ENCODE measurements at places on chromosomes 4 and X. TPM values are rescaled to one million over a fixed set of nuclear protein-coding genes. Genes with fewer than 3 reads are reported as not detected.

GRCh38 chrX:154063234-154063633, 34.3 kb downstream of the MECP2 start:
- no peak for DNase-seq

DNA sequence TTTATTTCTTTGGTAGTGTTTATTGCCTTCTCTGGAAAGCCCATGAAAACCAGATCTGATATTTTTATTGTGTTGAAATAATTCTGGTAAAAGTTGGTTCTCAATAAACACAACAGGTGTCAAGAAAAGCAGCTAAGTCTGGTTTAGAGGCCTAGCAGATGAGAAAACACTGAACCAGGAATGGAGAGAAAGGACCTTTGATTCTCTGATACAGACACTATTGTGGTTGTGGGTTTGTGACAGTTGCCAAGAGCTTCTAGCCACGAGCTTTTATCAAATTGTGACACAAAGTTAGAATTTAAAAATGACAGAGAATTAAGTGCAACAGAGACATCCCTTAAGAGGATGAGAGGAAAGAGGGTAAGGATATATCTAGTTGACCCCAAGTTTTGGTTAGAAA, 42.6 kb downstream of the DDIT4L start:
- no peak for DNase-seq

DNA sequence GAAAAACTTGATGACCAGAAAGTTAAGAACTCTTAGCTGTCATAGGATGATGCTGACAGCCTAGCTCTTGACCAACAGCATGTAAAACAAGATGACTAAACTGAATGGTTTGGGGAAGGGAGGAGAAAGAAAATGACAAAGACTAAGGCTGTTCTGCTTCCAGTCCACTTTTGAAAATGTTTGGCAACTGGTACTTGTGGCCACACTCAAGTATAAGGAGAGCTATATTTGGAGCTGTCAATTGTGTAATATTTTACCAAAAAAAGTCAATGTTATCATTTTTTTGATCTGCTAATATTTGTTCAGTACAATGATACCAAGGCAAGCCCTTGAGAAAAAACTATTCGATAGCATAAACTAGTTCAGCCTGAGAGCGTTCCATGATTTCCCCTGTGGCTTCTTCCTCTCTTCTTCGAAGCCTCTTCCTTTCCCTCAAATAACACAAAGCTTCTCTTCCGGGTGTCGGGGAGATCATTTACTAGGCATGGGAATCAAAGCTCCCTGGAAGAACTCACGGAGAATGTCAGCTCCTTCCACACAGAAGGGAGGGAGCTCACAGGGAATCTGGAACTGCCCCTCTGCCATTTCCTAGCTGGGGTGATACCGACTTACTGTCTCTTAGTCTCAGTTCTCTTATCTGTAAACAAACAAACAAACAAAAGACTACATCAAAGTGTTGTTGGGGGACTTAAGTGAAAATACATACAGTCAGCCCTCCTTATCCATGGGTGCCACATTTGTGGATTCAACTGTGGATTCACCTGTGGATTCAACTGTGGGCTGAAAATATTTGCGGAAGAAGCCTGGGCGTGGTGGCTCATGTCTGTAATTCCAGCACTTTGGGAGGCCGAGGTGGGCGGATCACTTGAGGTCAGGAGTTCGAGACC, 82.6 kb downstream of the SCD5 start:
- no peak for DNase-seq

DNA sequence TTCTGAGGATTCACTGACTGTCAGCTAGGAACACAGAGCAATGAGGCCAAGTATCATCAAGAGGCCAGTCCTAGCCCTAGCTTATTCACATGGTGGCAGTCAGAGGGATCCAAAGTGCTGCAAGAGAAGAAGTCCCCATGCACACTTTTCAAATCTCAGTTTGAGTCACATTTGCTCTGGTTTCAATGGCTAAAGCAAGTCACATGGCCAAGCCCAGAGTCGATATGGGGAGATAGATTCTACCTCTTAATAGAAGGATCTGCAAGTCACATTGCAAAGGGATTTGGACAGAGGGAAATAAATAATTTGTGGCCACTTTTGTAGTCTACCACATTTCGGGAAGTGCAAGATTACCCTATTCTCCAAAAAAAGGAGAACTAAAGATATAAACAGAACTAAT, 3.7 kb upstream of the LCORL start:
- no peak for DNase-seq

- no peak for DNase-seq
Measured at GRCh38 chrX:37921758-37922157, 74.4 kb upstream of the DYNLT3 start.

- no peak for DNase-seq
Measured at GRCh38 chr4:20901851-20902250, 201.6 kb downstream of the PACRGL start.

DNA sequence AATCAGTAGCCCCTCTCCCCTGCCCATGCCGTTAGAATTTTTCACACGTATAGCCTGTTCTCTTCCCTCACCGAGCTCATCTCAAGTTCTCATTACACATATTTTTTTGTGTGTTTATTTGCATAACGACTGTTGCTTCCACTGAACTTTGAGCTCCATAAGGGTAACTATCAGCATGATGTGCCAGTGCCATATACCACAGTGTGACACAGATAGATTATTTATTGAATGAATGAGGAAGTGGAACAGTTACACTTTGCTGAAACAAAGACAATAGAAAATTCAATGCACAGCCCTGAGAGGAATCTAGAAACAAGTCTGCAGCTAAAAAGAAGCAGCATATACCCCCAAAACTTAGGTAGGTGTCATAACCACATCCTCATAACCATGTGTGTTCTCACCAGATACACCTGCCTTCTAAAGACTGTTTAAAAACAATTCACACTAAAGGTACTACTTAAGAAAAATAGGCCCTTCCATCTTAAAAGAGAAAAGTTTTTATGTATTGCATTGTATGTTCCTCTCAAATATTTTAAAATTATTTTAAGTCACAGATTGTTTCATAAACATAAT, 389.9 kb downstream of the PACRGL start:
- DNase-seq, result no peak

- no peak for DNase-seq
Measured at GRCh38 chr4:174047363-174047762, 236.1 kb downstream of the FBXO8 start.

DNA sequence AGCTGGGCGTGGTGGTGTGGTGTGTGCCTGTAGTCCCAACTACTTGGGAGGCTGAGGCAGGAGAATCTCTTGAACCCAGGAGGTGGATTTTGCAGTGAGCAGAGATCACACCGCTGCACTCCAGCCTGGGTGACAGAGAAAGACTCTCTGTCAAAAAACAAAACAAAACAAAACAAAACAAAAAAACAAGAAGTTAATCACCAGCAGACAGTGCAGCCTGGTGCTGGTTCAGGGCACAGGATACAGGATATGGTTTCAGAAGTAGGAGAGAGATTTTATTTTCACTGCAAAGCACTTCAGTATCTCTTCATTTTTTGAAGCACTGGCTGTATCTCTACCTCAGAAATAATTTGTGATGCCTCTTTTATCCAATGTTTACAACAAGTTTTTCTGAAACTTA, 1222.9 kb upstream of the PRKX start:
- DNase-seq, result no peak

GRCh38 chr4:113335746-113336145, 286.3 kb downstream of the ANK2 start:
- no peak for DNase-seq

GRCh38 chr4:183632689-183633088, 26.3 kb downstream of the RWDD4 start:
- no peak for DNase-seq

DNA sequence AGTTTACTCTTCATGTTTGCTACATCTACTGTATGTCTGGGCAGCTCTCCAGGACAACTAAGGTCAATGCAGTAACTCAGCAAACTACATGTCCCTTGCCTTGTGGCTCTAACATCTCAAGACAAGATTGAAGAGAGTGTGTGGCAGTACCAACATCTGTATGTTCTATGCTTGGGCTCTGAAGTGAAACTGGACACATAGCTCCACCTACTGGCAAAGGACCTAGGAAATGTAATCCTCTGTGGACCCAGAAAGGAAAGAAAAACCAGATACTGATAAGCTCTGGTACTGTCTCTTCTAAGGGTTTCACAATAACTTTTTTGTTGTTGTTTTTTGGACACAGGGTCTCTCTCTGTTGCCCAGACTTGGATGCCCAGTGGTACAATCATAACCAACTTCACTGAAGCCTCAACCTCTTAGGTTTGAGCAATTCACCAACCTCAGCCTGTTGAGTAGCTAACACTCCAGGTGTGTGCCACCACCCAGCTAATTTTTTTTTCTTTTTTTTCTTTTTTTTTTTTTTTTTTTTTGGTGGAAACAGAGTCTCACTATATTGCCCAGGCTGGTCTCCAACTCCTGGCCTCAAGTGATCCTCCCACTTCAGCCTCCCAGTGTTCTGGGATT, 64.1 kb downstream of the QDPR start:
- no peak for DNase-seq

- no peak for DNase-seq
Measured at GRCh38 chr4:88526221-88526815, 2.7 kb upstream of the PYURF start.

- peak; percentile 39 for DNase-seq
Measured at GRCh38 chrX:118346258-118347094, 570 bp downstream of the WDR44 start.

GRCh38 chr4:163215896-163216295, 49.2 kb upstream of the NAF1 start:
- no peak for DNase-seq

DNA sequence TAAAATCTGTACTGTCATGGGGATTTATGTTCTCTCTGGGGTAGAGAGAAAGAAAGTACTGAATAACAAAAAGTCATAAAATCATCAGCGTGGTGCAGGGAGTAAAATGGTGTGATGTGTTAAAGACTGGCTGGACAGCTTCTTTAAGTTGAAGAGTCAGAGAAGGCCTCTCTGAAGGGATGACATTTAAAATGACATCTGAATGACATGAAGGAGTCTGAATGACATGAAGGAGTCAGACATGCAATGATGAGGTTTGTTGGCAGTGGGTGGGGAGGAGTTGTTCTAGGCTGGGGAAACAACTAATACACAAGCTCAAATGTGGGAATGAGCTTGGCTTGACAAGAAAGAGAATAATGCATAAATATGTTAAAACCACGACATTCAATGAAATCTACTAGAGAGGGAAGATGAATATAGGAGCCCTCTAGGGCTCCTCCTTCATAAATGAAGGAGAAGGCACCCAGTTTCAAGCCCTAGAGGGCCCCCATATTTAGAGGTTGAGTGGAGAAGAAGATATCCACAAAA, 63.9 kb upstream of the KIT start:
- no peak for DNase-seq

PNCK gene
- total RNA-seq, result 6.1 TPM

GAGE12F gene
- not detected for total RNA-seq

HERC5 gene
- total RNA-seq, result 2.6 TPM

NELFA gene
- total RNA-seq, result 10.2 TPM

KLF3 gene
- total RNA-seq, result 16.5 TPM

Data from left ventricle myocardium inferior (tissue), 1 donor.